ENCODE measurements at places on chromosomes 4 and X.

GRCh38 chr4:154082760-154083535, 294.1 kb upstream of the SFRP2 start:
- peak; percentile 29 for DNase-seq

- DNase-seq: no peak
These were observed 1534.8 kb downstream of the ARAP2 start for GRCh38 chr4:34709564-34709963.

- no peak for DNase-seq
These were observed 17.6 kb downstream of the NFKB1 start for GRCh38 chr4:102518703-102519131.

- no peak for DNase-seq
These were observed 57.9 kb downstream of the TEX13B start for GRCh38 chrX:107924136-107924746.

- DNase-seq: no peak
These were observed 12.4 kb upstream of the EOLA2 start for GRCh38 chrX:149950681-149951080.

DNA sequence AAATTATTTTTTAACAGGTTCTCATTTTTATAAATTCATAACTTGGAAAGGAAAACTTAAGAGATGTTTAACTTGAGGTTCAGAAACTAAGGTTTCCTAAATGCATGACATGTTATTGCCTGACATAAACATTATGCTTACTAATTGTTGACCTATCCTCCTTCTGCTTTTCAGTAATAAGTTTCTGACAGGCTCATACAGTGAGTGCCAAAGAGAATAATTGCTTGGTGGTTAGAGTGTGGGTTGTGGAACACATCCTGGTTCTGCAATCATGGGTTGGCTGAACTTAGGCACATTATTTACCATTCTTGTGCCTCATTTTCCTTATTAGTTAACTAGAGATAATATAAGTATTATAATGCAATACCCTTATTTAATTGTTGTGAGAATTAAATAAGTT, 56.5 kb downstream of the BMPR1B start:
- no peak for DNase-seq

DNA sequence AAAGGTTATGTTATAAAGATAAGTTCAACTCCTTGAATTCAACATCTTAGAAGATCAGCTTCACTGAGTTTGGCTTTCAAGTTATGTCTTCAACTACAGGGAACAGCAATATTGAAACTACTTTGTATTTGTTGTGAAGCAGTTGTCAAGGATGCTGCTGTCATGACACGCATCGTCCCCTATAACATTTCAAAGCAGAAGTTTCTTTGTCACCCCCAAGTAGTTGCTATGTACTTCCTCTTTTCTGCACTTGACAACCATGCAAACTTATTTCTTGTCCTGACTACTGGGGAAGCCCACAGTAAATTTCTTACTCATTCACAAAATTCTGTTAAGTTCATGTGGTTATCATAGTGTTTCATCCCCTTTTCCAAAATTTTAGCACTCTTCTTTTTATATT, 14.3 kb downstream of the ANTXR2 start:
- DNase-seq: peak; percentile 28

GRCh38 chr4:129821963-129822362, 726.0 kb downstream of the C4orf33 start:
- no peak for DNase-seq

All from femur (tissue), 1 donor.